ENCODE measurements at places on chromosomes 6 and 20.
A peak's percentile ranks its signal among the peaks of the same experiment; 100 is the strongest.

GRCh38 chr6:161583584-161583983, 309.7 kb upstream of the AGPAT4 start:
- no peak for DNase-seq
- no peaks in the 10 kb centered on the region for H3K27me3 ChIP-seq
- H3K27ac ChIP-seq: no peak overlapping the region
- no peak overlapping the region for H3K4me3 ChIP-seq

DNA sequence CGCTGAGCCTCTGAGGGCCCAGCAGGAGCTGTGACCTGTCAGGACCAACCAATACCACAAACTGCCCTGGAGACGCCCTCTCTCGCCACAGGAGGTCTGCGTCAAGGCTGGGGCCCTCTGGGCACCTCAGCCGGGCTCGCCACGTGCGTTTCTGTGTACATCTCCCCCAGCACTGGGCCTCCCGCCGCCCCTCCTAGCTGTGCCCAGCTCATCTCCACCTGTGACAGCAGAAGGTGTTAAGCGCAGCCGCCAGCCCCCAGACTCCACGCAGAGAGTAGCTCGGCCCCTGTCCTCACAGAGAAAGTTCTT, 91.4 kb downstream of the TAF4 start:
- peaks cover 31% of the 10 kb centered on the region for H3K36me3 ChIP-seq
- no peak for DNase-seq
- no peak overlapping the region for H3K27ac ChIP-seq

GRCh38 chr20:39136798-39137197, 174.7 kb downstream of the DHX35 start:
- no peaks in the 10 kb centered on the region for H3K27me3 ChIP-seq
- H3K4me3 ChIP-seq: no peak overlapping the region
- H3K36me3 ChIP-seq: no peaks in the 10 kb centered on the region
- H3K27ac ChIP-seq: no peak overlapping the region
- no peak for DNase-seq

GRCh38 chr6:79338493-79338892, 104.0 kb upstream of the HMGN3 start:
- H3K27me3 ChIP-seq: peaks cover 33% of the 10 kb centered on the region
- H3K27ac ChIP-seq: no peak overlapping the region
- H3K4me3 ChIP-seq: no peak overlapping the region

DNA sequence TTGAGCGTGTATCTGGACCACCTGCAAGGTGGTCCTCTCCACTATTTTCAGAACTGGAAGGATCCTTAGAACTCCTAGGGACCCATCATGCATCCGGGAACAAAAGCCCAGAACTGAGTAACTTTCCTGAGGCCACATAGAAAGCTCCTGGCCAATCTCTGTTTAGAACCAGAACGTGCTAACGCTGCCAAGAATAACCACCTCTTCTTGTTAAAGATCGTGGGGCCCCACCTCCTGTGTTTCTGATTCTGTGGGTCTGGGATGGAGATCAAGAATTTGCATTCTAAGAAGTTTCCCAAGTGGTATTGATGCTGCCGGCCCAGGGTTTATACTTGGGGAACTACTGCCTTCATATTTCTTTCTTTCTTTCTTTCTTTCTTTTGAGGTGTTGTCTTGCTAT, 13.3 kb downstream of the CD40 start:
- peaks cover 7% of the 10 kb centered on the region for H3K4me1 ChIP-seq
- no peak overlapping the region for H3K27ac ChIP-seq
- H3K4me3 ChIP-seq: no peak overlapping the region
- no peaks in the 10 kb centered on the region for H3K36me3 ChIP-seq
- H3K27me3 ChIP-seq: peaks cover 67% of the 10 kb centered on the region

DNA sequence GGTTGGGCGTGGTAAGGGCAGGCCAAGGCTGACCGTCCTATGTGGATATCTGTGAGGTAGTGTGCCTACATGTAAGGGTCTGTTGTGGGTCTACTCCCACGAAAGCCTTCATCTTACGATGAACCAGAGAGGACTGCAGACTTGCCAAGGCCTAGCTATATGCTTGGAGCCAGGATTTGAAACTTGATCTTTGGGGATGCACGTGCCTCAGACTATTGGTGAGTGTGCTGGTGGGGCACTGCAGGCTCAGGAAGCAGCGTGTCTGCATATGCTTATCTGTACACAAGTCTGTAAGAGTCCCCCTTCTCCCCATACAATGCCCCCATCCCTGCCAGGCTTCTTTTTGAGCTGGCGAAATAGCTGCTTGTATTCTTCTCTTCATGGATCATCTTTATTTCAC, 17.9 kb downstream of the PLCG1 start:
- peaks cover 34% of the 10 kb centered on the region for H3K4me1 ChIP-seq
- H3K36me3 ChIP-seq: peaks cover 4% of the 10 kb centered on the region

- no peaks in the 10 kb centered on the region for H3K27me3 ChIP-seq
- H3K27ac ChIP-seq: peak overlapping the region; percentile 95
- no peak overlapping the region for H3K4me3 ChIP-seq
- no peak for DNase-seq
- peaks cover 41% of the 10 kb centered on the region for H3K36me3 ChIP-seq
These were observed 62.2 kb downstream of the SYNJ2 start for GRCh38 chr6:158043586-158044524.

DNA sequence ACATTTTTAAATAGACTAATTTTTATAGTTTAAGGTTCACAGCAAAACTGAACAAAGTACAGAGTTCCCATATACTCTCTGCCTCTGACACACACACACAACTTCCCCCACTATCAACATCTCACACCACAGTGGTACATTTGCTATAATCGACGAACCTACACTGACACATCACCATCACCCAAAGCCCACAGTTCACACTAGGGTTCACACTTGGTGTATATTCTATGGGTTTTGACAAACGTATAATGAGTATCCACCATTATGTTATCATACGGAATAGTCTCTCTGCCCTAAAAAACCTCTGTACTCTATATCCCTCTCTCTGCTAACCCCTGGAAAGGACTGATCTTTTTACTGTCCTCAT, 15.6 kb downstream of the TMEM30A start:
- no peak overlapping the region for H3K4me3 ChIP-seq
- H3K4me1 ChIP-seq: peaks cover 13% of the 10 kb centered on the region
- peaks cover 12% of the 10 kb centered on the region for H3K36me3 ChIP-seq
- no peak for DNase-seq
- no peak overlapping the region for H3K27ac ChIP-seq

DNA sequence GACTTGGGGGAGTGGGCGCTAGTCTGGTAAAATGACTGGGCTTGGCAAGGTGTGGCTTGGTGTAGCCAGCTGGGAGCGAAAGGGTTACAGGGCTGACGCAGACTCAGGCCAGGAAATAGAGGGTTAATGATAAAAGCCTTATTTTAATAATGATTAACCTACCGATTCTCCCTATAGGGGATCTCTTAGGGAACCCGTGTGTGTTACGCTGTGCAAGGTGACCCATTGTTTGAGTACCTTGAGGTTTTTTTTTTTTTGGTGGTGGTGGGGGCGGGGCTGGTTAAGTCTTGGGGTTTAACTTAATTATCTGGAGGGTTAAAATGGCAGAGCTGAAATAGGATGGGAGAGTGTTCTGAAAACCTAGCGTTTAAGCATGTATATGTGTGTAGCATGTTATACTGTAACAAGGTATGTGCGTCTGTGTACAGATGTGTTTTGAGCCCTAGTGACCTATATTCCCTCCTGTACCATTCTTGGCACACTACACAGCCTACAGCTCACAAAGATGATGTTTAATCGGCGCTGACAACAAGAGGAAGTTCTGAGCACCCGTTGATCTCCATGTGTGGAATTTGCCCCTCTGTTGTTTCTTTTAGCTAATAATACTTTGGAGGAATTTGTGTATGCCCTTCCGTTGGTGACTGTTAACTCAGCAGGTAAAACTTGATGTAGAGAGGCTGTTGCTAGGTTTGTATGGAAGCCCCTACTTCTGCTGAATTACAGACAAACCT, 1.3 kb downstream of the CARMIL1 start:
- peak overlapping the region; percentile 75 for H3K27ac ChIP-seq
- H3K27me3 ChIP-seq: no peaks in the 10 kb centered on the region
- H3K36me3 ChIP-seq: peaks cover 5% of the 10 kb centered on the region

DNA sequence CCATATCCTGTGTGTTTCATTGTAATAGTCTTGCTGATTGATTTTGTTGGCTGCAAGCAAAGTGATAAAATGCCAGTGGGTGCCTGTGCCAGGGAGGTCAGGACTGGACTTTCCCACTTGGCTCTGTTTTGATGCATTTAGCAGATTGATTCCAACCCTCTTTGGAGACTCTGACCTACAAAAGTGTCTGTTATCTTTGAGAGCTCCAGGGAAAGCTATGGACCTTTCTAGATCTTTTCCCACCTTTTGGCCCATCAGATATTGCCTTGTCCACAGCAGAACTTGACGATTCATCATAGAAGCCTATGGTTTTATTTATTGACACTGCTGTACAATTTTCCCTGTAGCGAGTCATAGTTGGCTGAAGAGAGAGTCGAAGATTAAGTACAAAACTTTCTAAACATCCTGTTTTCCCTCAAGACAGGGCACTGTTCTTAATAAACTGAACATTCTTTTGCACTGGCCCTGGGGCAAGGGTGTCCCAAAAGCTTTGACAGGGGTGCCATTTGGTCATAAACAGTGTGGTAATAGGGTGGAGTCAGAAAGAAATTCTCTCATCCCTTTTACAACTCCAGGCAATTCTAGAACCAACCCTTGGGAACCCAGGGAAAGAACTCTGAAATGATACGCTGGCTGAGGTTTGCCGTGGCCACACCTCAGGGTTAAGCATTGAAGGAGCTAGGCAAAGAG, 53.7 kb downstream of the E2F3 start:
- no peaks in the 10 kb centered on the region for H3K27me3 ChIP-seq
- H3K4me1 ChIP-seq: peaks cover 19% of the 10 kb centered on the region
- H3K36me3 ChIP-seq: peaks cover 9% of the 10 kb centered on the region
- H3K4me3 ChIP-seq: no peak overlapping the region
- DNase-seq: no peak

DNA sequence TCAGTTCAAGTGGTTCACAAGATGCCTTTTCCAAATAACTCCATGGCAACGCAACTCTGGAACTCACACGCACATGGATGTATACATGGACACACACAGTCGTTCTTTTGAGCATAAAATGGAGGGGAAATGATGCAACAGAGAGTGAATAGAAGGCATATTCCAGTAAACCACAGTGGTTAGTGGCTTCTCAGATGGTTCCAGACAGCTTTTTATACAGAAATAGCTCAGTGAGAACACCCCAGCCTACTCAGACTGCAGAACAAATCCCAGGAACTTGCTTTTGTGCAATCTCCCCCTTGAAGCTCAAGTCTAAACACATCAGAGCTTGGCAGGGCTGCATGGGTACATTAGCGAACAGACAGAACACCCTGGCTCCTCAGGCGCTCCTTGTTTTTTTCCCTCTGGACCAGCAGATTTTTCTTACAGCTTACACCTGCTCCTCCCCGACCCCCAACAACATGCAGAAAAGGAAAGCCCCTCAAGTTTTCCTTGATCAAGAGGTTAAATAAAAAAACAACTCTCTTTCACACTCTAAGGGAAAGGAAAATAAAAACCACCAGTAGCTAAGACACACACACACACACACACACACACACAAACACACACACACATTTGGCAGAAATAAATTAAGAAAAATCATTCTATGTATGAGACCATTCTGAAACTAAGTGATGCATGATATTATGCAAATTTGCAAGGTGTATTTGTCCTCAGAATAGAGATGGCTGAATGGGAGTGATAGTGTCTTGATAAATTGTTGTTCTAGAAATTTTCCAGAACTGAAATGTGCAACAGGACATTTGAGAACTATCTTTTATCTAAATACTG, 51.2 kb upstream of the RANBP9 start:
- H3K4me1 ChIP-seq: peaks cover 46% of the 10 kb centered on the region
- no peaks in the 10 kb centered on the region for H3K36me3 ChIP-seq
- H3K27me3 ChIP-seq: no peaks in the 10 kb centered on the region
- no peak overlapping the region for H3K4me3 ChIP-seq
- peak overlapping the region; percentile 82 for H3K27ac ChIP-seq
- no peak for DNase-seq

- peaks cover 7% of the 10 kb centered on the region for H3K4me1 ChIP-seq
- DNase-seq: peak; percentile 68
- H3K36me3 ChIP-seq: peaks cover 55% of the 10 kb centered on the region
- peak overlapping the region; percentile 67 for H3K27ac ChIP-seq
These were observed 12.6 kb downstream of the DYNLT1 start for GRCh38 chr6:158631678-158632537.

DNA sequence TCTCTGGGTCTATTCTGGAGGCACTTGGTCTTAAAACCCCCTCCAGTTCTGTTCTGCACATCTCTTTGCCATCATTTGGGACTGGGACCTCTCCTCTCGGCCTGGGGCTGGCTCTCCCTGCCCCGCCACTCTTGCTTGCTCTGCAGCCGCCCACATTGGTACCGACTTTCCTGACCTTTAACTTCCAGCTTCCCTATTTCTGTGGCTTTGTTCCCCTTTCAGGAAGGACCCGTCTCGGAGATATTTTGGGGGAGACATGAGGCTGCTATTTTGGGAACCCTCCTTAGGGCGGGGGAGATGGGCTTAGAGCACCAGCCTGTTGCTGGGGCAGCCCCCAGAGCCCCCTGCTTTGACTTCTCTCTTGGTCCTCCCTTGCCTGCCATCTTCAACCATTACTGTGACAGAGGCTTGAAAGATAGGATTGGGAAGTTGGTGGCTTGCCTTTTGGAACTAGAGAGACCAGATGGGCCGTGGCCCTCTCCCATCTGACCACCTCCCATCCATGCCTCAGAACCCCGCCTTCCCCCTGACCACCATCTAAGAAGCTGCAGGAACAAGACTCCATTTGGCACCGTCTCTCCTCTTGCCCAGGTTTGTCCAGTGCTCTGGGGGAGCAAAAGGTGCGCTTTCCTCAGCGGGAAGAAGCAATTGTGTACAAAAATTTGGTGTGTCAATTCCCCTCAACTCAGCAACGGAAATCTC, 914 bp downstream of the TREM2 start:
- H3K4me1 ChIP-seq: no peaks in the 10 kb centered on the region
- DNase-seq: peak; percentile 40
- peaks cover 34% of the 10 kb centered on the region for H3K27me3 ChIP-seq
- no peak overlapping the region for H3K4me3 ChIP-seq
- H3K27ac ChIP-seq: no peak overlapping the region

GRCh38 chr20:8616792-8617191, 452.1 kb upstream of the PLCB4 start:
- no peak overlapping the region for H3K27ac ChIP-seq
- no peak overlapping the region for H3K4me3 ChIP-seq
- peaks cover 6% of the 10 kb centered on the region for H3K4me1 ChIP-seq
- no peaks in the 10 kb centered on the region for H3K27me3 ChIP-seq

GRCh38 chr6:167093922-167094432, 28.9 kb upstream of the CCR6 start:
- H3K4me1 ChIP-seq: no peaks in the 10 kb centered on the region
- H3K27ac ChIP-seq: no peak overlapping the region
- no peaks in the 10 kb centered on the region for H3K27me3 ChIP-seq

All from osteocyte (in vitro differentiated cells).